A549 treated with GW870086 at 1 μM for 4 hours (cell line): ENCODE measurements at places on chromosomes 7 and 10. TPM values are rescaled to one million over a fixed set of nuclear protein-coding genes. Genes with fewer than 3 reads are reported as not detected.

Gene NSUN6
- total RNA-seq, result 3.1 to 5.2 TPM (median 4.6 TPM) in 5 replicates

Gene NME8
- total RNA-seq, result not detected in 5 replicates

Gene EPHB6
- 0.35 to 0.98 TPM (median 0.57 TPM) in 5 replicates for total RNA-seq

Gene SMURF1
- total RNA-seq, result 22.0 to 28.1 TPM (median 25.9 TPM) in 5 replicates

Gene AZGP1
- total RNA-seq, result not detected in 5 replicates

Gene TRIM56
- 11.6 to 15.7 TPM (median 12.4 TPM) in 5 replicates for total RNA-seq

Gene HYAL4
- 0.07 TPM in 1 of 5 replicates, not detected in the others for total RNA-seq

Gene RNF32
- total RNA-seq, result 1.2 to 2.0 TPM (median 1.6 TPM) in 5 replicates

Gene AVL9
- total RNA-seq, result 21.7 to 32.8 TPM (median 30.2 TPM) in 5 replicates

Gene TYW1B
- 2.2 to 2.8 TPM (median 2.6 TPM) in 5 replicates for total RNA-seq

Gene ARHGEF5
- 1.8 to 2.3 TPM (median 2.1 TPM) in 5 replicates for total RNA-seq

Gene GARIN1A
- total RNA-seq, result 0.25 to 0.73 TPM (median 0.53 TPM) in 5 replicates

Gene SLC26A5
- not detected in 5 replicates for total RNA-seq

Gene CYP2C19
- 0.05 TPM in 1 of 5 replicates, not detected in the others for total RNA-seq

Gene ELMO1
- total RNA-seq, result 1.9 to 3.4 TPM (median 2.1 TPM) in 5 replicates

Gene SPDYE5
- total RNA-seq, result not detected in 5 replicates

Gene STOX1
- total RNA-seq, result 0.24 to 0.80 TPM (median 0.65 TPM) in 5 replicates

Gene EGR2
- total RNA-seq, result 0.21 to 0.71 TPM (median 0.44 TPM) in 5 replicates

Gene ANXA8L1
- 91.6 to 129 TPM (median 112 TPM) in 5 replicates for total RNA-seq

Gene RHOBTB1
- 8.8 to 11.8 TPM (median 11.4 TPM) in 5 replicates for total RNA-seq

Gene ZP3
- total RNA-seq, result 18.4 to 22.2 TPM (median 20.2 TPM) in 5 replicates

Gene PAOX
- 1.4 to 2.1 TPM (median 1.8 TPM) in 5 replicates for total RNA-seq

Gene GIMAP1
- total RNA-seq, result not detected in 5 replicates

Gene EZH2
- total RNA-seq, result 19.1 to 22.7 TPM (median 21.7 TPM) in 5 replicates
